Left lung (tissue), 14 donors: ENCODE measurements at places on chromosomes 13 and 19.

DNA sequence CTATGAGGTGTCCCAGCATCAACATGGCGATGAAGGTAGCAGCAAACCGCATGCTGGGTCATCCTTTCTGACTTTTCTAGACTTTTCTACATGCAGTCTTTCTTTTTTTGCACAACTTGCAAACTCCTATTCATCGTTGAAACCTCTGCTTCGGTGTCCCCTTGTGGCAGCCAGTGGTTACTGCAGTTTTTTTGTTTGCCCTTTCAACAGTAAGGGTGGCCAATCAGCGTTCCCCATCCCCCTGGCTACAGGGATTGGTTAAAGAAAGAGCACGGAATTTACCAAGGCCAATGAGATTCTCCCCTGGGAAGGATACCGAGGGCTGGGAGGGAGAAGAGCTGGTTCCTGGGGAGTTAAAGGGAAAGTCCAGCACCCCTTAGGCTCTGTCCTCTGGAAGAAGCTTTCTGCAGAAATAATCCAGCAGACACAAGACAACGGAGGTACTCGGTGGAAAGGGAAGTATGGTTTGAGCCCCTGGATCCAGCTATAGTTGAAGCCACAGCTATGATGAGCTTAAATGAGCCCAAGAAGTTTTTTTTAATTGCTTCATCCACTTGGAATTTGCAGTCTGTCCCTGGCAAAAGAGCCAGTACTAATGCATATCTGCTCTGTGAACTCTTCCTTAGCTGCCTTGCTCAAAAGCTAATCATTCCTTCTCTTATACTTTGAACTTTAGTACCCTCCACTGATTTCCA, 5.6 kb upstream of the LSM4 start:
- DNase-seq, result peak; percentile 95

GRCh38 chr13:46334035-46334822, 52.8 kb downstream of the RUBCNL start:
- DNase-seq, result no peak

DNA sequence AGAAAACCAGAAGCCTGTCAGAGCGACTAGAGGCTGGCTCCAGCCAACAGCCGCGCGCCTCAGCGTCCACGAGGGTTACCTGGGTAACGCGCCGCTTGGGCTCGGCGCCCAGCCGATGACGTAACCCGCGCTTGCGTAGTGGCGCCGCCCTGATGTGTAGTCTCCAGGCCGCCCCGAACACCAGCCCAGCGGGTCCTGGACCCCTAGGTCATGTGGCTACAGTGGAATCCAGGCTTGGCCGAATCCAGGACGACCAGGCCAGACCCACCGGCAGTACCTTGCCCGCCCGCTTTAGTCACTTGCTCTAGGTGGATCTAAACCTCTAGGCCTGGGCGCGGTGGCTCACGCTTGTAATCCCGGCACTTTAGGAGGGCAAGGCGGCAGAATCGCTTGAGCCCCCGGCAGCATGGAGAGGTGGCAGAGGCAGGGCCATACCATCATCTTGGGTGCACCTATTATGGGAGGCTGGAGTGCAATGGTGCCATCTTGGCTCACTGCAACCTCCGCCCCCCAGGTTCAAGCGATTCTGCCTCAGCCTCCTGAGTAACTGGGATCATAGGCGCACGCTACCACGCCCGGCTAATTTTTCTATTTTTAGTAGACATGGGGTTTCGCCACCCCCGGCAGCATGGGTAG, 7.2 kb upstream of the ZNF606 start:
- peak; percentile 94 for DNase-seq

GRCh38 chr19:7682175-7682855, 1.7 kb downstream of the TRAPPC5 start:
- no peak for DNase-seq

GRCh38 chr13:111924678-111925075, 142.3 kb upstream of the SOX1 start:
- no peak for DNase-seq

DNA sequence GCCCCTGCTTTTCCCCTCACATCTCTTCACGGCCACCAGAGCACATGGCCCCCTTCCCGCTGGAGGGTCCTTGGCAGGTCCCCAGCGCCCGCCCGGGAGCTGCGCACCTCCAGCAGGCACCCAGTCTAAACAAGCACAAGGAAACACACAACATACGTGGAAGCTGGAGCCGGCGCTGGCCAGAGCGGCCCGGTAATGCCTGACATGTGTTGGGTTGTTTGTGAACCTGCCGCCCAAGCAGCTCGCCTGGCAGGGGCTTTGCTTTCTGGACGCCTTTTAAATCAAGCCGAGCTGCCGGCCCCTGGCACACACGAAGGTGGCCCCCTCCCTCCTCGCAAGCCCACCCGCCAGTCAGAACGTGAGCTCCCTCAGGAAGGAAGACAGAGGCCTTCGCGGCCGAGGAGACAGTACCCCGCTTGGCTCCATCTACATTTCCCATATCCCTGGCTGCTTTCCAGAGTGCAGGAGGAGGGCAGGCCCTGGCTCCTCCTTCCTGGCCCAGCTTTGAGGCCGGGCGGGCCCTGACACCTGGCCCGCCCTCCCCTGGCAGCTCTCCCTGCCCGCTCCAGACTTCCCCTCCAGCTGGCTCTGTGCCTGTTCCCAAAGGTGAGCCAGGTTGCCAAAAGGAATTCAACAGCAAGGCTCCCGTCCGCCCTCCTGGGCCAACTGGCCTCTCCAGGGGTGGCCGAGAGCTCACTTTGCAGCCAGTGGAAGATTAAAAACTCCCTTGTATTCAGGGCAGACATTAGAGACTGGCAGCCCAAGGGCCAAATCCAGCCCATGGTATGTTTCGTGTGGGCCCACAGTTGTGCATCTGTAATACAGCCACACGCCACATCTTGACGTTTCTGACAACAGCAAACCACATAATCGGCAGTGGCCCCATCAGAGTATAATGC, 28.7 kb downstream of the COMP start:
- peak; percentile 88 for DNase-seq

DNA sequence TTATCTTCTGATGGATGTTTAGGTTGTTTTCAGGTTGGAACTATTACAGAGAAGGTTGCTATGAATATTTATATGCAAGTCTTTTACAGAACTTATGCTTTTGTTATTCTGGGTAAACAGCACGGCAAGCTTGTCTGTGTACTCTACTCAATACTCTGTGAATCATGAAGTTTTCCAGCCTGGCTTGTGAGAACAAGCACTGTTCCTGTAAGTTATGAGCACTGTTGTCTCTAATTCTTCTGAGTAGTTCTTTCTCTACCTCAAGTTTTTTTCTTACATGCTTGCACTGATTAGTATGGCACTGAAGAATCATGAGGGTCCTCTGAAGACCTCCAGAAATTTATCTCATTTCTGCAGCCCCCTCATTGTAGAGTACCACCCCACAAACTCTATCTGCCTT, 496.9 kb downstream of the KCTD12 start:
- no peak for DNase-seq
